ENCODE measurements at places on chromosomes 5 and 9. TPM values are rescaled to one million over a fixed set of nuclear protein-coding genes. Genes with fewer than 3 reads are reported as not detected.

GRCh38 chr5:54580997-54581811 lies 63.6 kb downstream of the SNX18 start:
- DNase-seq, result no peak

GRCh38 chr9:132651259-132651658 lies 18.5 kb downstream of the DDX31 start:
- DNase-seq, result peak; percentile 28

DNA sequence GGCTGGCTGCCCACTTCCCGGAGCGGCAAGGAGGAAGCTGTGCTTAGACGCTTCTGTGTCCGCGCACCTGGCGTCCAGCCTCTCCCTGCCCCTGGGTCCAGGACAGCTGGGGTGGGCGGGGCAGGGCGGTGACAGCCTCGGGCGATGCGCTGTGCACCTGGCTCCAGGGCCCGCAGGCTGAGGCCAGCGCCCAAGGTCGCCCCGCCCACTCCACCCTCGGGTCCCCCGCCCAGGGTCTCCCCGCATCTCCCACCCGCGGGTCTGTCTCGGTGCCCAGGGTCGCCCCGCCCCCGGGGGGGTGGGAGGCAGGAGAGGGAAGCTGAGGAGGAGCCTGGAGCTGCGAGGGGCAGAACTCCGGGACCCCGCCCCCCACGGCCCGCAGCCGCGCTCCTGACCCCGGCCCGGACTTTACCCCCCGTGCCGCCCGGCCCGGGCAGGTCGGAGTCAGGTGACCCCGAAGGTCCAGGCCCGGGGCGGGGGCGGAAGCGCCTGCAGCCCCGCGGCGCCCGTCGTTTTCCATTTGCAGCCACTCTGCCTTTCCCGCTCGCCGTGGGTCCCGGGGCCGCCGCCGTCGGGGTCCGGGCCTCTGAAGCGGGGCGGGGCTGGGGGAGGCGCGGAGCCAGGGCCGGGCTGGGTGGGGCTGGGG lies at the start of gene ENTPD8:
Gene ENTPD8, minus strand, starts transcription at position 69 of the 646 bp plus-strand sequence. CDS start 3,072 bp downstream, outside the sequence.
- DNase-seq, result peak; percentile 77

- peak; percentile 16 for DNase-seq
Observed at GRCh38 chr5:156879665-156880285, 29.7 kb downstream of the PPP1R2B start.

DNA sequence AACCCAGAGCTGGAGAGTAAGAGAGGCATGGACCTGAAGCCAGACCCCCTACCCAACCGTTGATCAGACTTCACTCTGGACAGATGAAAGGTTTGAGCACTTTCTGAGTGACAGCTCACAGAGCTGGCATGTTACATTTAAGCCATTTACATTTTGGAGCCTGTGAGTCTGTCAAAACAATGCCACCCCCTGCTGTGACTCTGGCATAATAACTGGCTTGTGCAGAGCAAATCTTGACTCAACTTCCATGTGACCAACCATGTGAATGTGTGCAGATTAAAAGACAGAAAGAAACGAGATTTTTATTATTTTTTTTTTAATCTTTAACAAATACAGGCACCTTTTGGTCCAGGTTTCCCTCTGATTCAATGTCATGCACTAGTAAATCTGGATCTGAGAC lies 48.5 kb downstream of the MFAP3 start:
- DNase-seq, result no peak

DNA sequence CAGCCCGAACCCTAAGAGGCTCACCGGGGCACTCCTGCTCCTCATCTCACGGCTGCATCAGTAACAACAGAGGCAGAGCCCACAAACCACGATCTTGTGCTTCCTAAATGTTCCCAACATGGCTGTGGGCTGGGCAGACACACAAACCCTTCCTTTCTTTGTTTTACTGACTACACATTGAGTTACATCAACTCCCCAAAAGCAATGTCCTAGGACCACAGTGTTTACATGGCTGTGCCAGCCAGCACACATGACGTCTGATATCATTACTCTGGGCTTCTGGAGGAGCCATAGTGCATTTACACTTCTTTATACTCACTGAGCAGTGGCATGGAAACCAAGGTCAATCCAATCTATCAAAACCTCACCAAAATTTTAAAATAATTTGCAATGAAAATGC lies 101.4 kb downstream of the LHFPL2 start:
- DNase-seq, result no peak

- DNase-seq, result no peak
Observed at GRCh38 chr5:138371454-138371853, 19.0 kb downstream of the KDM3B start.

DNA sequence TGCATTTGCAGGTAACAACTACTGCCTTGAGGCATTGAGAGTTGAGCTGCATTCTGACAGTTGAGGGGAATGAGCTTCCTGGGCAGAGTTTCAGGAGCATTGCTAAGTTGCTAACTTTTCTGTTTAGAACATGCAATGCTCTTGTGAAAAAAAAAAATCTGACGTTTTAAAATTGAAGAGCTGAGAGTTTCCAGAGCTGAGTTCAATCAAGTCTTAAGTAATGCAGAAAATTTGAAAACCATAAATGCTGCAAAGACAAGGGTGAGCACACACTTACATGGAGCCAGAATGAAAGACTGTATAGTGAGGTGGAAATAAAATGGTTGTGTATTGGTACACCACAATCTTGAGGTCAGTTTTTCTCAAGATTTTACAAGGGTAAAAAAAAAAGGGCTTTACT lies 166.0 kb downstream of the GABRB2 start:
- peak; percentile 58 for DNase-seq

DNA sequence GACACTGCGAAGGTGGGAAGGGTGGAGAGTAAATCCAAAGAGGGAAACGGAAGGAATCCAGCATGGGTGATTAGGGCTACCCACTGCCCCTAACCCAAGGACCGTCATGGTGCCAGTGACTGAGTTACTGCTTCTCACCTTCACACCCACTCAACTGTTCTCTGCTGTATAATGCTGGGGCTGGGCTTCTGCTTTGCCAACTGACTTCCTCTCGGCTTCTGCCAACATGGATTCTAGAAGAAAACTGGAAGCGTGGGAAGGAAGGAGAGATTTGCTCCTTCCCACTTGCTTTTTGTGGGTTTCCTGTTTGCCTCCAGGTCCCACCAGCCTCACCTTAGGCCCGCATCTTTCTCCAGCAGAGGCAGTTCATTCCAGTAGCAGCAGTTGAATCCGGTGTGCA lies 153.5 kb upstream of the RAI14 start:
- no peak for DNase-seq

DNA sequence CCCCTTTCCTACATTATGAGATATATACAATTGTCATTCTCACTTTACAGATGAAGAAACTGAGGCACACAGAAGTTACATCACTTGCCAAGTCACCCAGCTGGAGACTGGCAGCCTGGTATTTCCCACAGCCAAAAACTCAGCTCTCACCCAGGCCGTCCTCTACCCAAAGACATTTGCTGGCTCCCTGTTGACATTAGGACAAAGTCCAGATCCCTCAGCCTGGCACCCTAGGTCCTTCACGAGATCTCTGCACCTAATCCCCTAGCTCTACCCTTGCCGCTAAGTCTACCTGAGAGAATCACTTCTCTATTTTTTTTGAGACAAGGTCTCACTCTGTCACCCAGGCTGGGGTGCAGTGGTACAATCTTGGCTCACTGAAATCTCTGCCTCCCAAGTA lies 26.8 kb upstream of the LHX2 start:
- no peak for DNase-seq

DNA sequence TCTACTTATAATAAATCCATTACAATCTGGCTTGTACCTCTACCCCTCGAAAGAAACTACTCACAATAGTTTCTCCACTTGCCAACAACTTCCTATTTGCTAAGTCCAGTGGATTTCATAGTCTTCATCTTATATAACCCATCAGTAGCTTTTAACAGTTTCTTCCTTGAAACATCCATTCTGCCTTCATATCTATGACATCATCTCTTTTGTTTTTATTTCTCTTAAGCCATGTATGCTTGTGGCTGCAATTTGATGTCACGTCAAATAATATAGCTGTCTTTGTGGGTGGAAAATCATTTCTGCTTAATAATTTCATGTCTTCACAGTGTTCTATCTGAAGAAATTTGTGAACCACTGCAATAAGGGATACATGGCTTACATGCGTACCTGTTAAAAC lies 77.5 kb upstream of the GRHPR start:
- DNase-seq, result no peak

DNA sequence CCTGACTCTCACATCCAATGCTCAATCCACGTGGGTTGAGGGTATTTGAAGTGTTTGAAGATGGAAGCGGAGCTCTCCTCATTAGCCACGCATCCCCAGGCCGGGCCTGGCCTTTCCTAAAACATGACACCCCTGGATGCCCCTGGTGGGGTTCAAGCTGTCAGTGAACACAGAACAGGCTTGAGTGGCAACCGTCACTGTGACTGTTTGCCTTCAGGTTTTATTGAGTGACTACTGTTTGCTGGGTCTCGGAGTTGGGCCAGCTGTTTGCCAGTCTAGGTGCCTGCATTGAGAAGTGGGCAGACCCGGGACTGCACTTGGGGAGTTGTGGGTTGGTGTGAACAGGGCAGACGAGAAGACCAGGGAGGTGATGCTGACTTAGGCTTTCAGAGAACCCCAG lies 7.8 kb upstream of the OLFM1 start:
- no peak for DNase-seq

DNA sequence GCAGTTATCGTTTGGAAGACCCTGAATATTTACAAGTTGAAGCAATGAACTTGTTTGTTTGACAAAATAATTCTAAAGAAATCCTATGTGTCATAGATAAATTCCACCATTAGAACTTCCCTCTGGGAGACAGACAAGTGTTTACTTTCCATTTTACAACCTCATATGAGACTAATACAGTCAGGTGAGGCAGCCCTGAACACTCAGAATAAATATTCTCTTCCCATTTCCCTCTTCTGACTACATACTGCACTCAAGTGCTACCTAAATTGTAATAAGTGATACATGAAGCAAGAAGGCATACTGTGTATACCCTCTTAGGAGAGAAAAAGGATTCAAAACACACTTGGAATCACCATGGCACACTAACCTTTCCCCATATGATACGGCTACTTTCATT lies 6.8 kb downstream of the RASEF start:
- DNase-seq, result no peak

DNA sequence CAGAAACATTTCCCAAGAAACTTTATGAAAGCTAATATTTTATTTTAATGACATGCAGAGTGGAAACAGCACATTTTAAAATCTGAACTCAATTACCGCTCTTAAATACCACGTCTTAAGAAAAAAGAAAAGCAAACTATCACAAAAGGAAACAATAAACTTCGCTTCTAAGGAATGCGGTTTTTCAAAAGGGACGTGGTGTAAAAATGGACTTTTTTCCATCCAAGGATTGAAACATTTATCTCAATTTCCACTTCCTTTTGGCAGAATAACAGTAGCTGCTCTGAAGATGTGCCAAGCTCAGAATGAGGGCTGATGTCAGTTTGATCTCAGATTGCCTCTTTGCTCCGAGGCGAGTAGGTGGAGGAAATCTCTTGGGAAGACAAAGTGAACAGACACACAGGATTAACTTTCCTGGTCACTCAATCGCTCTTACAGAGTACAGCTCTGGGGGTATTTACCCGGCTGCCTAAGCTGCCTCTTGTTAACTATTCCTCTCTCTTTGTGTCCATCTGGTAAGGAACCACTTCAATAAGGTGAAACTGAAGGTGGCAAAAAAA lies 158.5 kb downstream of the TRPM6 start:
- DNase-seq, result peak; percentile 6

GRCh38 chr9:80085668-80086067 lies 513.9 kb downstream of the TLE4 start:
- DNase-seq, result no peak

DNA sequence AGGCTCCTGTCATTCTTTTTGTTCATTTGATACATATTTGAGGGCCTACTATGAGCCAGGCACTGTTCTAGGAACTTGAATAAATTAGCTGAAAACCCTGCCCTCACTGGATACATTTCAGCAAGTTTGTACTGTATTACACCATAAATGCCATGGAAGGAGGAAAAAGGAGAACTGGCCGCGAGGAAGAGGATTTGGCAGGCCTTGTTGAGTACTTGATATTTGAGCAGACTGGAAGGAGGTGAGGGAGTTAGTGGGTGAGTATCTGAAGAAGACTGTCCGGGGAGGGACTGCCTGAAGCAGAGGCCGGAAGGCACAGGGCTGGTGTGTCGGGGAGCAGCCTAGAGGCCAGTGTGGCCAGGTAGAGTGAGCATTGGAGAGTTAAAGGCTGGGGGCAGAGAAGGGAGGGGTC lies 4.5 kb downstream of the SNX30 start:
- no peak for DNase-seq

DNA sequence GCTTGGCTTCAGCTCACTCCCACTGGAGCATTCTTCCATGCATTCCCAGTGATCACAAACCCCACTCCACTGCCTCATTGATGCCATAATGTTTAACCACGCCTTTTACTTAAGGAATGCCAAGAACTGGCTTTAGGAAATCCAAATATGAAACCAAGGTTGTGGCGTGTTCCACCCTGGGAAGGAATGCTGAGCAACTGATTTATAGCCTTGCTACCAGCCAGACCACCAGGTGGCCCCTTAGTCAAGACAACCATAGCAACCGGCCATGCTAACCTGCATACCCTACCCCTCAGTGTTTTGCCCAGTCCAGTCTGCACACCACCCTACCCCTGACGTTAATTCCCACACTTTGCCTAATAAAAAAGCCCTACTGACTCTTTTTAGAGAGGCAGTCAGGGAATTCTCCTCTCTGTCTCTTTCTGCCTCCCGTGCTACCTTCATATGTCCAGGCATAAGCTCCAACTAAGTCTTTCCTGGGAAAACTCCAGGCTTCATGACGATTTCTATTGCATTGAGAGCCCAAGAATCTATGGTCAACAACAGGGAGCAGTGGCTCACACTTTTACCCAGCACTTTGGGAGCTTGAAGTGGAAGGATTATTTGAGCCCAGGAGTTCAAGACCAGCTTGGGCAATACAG lies 27.0 kb upstream of the PRRC2B start:
- DNase-seq, result peak; percentile 81

- DNase-seq, result no peak
Observed at GRCh38 chr9:124493794-124494479, 13.3 kb downstream of the NR5A1 start.

DNA sequence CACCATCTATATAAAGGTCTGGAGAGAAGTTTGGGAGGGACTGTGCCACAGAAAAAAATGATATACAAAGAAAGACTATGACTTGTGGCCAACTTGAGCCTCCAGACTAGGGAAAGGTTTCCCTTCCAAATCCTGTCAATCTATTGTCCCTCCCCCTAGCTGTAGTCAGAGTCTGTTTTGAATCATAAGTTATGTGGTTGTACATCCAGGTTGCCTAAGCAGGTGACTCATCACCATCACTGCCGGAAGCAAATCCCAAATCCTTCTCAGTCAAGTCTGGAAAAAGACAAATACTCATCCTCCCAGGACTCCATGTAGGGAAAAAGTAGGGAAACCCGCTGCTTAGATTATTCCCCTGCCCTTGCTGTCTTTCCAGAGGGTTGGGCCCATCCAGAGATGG lies 235.7 kb downstream of the CDK5RAP2 start:
- DNase-seq, result no peak

- no peak for DNase-seq
Observed at GRCh38 chr9:107841076-107841475, 351.5 kb upstream of the KLF4 start.

- no peak for DNase-seq
Observed at GRCh38 chr9:98874721-98875255, 67.3 kb downstream of the GALNT12 start.

The PCDHGB1 gene
- 3.7 TPM for total RNA-seq

The SPATA24 gene
- total RNA-seq, result 10.2 TPM

The MEF2C gene
- 535 TPM for total RNA-seq

The PCDHA10 gene
- 0.21 TPM for total RNA-seq

The SLC6A19 gene
- not detected for total RNA-seq

The ROPN1L gene
- total RNA-seq, result 0.41 TPM

The PCDH1 gene
- 24.0 TPM for total RNA-seq

The GRXCR2 gene
- total RNA-seq, result not detected

The DOK3 gene
- 6.7 TPM for total RNA-seq

The SLC36A2 gene
- total RNA-seq, result 3.1 TPM

The AJM1 gene
- total RNA-seq, result 2.2 TPM

The SPDL1 gene
- total RNA-seq, result 15.0 TPM

The IRX1 gene
- total RNA-seq, result 1.6 TPM

Data from tongue (tissue), 3 donors.